Pons (tissue), 1 donor: ENCODE measurements at places on chromosomes 2 and 18.

DNA sequence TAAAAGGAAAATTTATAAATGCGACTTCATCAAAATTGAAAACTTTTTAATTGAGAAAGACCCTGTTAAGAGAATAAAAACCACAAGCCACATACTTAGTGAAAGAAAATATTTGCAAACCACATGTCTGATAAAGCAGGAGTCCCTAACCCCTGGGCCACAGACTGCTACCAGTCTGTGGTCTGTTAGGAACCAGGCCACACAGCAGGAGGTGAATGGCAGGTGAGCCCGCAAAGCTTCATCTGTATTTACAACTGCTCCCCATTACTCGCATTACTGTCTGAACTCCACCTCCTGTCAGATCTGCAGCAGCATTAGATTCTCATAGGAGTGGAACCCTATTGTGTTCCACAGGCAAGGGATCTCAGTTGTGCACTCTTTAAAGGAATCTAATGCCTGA, 95.5 kb upstream of the CRACDL start:
- DNase-seq = no peak

DNA sequence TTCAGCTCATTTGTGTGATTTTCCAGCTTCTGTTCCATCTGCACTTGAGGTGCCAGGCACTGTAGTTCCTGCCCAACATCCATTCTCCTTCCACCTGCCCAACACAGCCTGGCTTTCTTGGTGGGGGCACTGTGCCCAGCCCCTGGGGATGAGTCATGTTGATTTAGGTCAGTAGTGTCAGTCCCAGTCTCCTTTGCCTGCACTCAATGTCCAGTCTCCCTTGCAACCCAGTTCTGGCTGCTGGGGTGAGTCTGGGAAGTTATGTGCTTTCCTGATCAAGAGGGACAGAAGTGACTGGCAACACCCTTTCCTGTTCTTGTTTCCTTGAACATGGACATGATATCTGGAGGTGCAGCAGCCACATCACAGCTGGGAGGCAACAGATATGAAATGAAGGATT, 1.5 kb upstream of the ASB18 start:
- no peak for DNase-seq

DNA sequence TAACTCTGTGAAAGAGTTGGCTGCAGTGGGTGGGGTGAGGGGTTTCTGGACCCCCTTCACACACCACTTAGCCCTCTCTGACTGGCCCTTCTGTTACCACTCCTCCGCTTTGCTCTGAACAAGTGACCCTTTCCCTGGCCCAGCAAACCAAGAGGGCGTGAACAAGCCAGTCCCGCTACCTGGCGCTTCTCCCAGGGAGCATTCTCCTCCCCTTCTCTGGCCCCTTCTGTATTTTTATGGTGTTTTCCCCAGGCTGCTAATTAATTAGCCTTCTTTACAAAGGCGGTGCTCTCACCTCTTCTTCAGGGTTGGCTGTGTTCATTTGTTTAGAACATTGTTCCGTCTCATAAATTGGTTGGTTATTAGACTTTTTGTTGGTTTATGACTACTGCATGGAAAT, 180.1 kb downstream of the MGAT5 start:
- no peak for DNase-seq

GRCh38 chr2:166242309-166242708, 114.5 kb upstream of the SCN1A start:
- no peak for DNase-seq

GRCh38 chr2:98822301-98823164, 91.6 kb upstream of the MGAT4A start:
- no peak for DNase-seq

GRCh38 chr2:172870396-172870795, 134.8 kb downstream of the RAPGEF4 start:
- DNase-seq = no peak

GRCh38 chr18:74590671-74591070, 7.0 kb upstream of the ZNF407 start:
- DNase-seq = no peak

- DNase-seq = no peak
Measured at GRCh38 chr2:9299161-9300100, 92.8 kb downstream of the ASAP2 start.

DNA sequence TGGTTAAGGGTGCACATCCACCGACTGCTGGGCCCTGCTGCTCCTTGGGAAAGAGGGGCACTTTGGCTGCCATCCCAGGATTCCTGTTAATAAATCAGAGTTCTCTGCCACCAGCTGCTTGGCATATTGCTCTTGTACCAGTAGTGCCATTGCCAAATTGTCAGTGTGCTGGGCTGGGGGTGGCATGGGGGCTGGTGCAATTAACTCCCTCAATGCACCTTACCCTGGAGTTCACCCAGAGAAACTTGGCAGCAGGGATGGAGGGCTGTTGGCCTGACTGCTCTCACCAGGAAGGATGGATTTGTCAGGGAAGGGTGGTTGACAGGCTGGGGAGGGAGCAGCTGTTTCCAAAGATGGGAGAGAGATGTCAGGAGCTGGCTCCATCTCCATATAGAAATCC, 94.6 kb upstream of the SKOR2 start:
- peak; percentile 2 for DNase-seq

- DNase-seq = no peak
Measured at GRCh38 chr18:49499046-49499637, 12.1 kb upstream of the C18orf32 start.

DNA sequence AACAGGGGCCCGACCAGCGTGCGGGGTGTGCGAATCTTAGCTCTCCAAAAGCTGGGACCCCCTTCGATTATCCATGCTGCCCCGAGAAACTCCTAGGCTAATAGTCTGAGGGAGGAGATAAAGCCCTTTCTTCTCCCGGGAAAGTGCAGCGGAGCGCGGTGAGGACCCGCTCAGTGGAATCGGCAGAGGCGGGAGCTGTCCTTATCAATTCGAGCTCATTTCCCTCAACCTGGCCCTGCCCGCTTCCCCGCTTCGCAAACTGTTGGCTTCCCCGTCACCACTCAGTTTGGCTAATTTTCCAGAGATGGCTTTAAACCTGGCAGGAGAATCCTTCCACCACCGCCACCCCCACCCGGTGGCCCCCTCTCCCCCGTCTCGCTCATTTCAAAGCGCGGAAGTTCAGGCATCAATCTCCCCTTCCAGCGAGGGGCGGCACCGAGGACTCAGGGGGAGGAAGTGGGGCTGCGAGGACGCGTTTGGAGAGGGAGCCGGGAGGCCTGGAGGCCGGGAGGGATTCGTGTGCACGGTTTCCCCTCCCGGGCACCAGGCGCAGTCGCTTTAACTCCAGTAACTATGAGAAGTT, 1.6 kb downstream of the KLHL14 start:
- DNase-seq = no peak

GRCh38 chr2:96156926-96157648, 11.8 kb upstream of the DUSP2 start:
- DNase-seq = no peak

- no peak for DNase-seq
Measured at GRCh38 chr2:238710032-238710735, 137.7 kb upstream of the TWIST2 start.

GRCh38 chr2:228545748-228546145, 364.3 kb upstream of the SPHKAP start:
- no peak for DNase-seq

- no peak for DNase-seq
Measured at GRCh38 chr2:2788076-2788475, 457.0 kb upstream of the MYT1L start.

- no peak for DNase-seq
Measured at GRCh38 chr2:205692104-205692503, 9.8 kb downstream of the NRP2 start.

DNA sequence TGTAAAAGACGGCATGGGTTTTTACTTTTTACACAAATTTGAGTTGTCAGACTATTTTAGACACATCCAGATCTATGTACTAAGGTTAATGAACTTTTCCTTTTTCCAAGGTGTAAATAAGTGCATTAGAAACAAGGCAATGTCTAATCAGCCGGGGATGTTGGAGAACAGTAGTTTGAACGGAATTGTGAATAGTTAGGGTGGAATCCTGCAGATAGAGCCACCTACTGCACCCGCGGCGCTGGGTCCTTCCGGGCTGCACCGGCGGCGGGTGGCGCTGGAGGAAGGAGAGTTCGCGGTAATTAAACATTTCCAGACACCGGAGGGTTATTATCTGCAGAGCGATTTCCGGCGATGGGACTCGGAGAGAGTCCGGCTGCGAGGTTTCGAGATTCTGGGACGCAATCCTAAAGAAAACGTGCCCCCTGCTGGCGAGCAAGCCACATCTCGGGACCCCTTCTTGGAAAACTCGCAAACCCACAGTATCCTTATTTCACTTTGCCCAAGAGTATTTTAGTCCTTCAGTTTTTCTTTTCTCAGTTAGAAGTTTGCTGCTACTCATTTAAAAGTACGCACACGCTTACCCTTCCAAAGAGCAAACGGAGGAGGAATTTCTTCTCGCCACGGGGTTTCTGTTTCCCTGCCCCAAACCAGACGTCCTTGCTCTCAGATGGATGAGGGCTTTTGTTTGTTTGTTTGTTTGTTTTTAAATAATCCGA, 4.5 kb upstream of the OSR1 start:
- DNase-seq = peak; percentile 76

DNA sequence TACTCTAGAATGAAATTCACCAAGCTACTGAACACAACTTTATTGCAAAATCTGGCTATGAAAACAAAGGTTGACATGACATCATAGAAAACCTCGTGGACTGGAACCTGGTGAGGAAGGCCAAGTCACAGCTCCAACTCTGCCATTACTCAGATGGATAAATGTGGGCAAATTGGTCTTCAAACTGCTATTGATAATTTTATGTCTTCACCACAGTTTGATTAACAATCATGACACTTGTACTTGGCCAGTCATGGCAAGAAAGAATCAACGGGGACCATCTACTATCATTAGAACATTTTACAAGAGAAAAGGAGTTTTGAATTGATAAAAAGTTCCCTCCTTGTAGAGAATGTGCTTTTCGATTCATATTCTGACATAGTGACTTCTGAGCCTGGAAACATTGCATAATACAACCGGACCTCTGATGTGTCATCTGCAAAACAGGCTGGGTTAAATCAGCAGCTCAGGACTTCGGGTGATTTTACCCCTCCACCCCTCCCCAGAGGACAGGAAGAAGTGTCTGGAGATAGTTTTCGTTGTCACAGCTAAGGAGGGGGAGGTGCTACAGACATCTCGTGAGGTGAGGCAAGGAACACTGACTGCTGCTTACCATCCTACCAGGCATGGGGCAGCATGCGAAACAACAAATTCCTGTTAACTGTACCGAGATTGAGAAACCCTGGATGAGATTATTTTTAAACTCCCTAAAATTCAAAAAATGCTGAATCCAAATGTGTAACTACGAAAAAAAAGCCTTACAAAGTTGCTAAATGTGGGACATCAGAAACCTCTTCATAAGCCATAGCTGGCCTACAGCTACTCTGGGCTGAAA, 8.4 kb downstream of the L3MBTL4 start:
- no peak for DNase-seq

GRCh38 chr18:45682181-45682580, 41.8 kb upstream of the SLC14A1 start:
- no peak for DNase-seq

- peak; percentile 63 for DNase-seq
Measured at GRCh38 chr2:169478339-169478738, 955 bp upstream of the BBS5 start.

- DNase-seq = no peak
Measured at GRCh38 chr2:149463328-149464002, 124.1 kb downstream of the MMADHC start.

GRCh38 chr18:50686409-50686808, 126.5 kb downstream of the MAPK4 start:
- no peak for DNase-seq

DNA sequence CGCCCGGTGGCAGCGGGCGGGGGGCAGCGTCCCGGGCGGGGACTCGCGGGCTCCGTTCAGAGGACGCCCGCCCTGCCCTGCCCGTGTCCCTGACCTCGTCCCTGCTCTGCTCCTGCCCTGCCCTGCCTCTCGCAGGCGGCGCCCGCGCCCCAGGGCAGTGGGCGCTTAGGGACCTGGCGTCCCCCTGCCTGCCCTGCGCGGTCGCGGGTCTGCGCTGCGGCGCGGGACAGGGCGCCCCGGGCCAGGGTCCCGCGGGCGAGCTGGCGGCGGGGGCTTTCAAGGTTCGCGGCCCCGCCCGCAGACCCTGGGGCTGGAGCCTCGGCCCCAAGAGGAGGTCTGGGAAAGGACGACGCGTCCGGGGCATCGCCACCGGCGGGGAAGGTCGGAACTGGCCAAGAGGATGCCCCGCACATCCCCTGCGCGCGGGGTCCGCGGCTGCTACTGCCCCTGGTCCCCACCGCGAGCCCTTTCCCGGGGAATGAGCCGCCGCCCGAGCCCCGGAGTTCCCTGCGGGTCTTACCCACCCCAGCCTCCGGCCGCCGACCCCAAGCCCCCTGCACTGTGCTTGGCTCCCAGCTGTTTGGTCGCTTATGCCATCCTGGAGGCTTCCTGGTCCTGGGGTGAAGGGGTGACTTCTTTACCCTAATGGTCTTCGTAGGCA, 679 bp downstream of the RNF144A start:
- peak; percentile 12 for DNase-seq

GRCh38 chr2:53484531-53484930, 283.1 kb upstream of the CHAC2 start:
- DNase-seq = no peak

- DNase-seq = no peak
Measured at GRCh38 chr2:147469471-147469870, 375.4 kb upstream of the ACVR2A start.

DNA sequence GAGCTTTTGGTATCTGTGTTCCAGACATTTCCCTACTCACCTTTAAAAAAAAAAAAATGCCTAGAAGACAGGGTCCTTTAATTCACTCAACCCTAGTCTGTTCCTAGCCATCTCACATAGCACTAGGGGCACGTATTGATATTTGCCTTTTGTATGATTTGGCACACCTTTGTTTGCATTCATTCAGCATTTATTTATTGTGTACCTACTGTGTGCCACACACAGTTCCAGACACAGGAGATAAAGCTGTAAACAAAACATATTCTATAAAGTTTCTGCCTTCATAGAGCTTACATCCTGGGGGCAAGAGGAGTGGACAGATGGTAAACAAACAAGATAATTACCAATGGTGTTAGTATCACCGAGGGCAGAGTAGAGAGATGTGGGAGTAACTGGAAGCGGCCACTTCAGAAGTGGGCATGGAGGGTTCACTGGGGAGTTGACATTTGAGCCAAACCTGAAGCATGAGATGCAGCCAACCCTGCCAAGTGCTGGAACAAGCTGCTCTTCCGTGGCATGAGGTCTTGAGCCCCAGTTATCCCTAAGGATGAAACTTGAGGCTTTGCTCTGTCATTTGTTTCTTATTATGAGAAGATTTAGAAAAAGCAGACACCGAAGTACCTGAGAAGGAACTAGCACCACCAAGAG, 18.2 kb downstream of the MAPRE2 start:
- DNase-seq = no peak
